ENCODE measurements at places on chromosomes 2 and 18. TPM values are rescaled to one million over a fixed set of nuclear protein-coding genes. Genes with fewer than 3 reads are reported as not detected.

DNA sequence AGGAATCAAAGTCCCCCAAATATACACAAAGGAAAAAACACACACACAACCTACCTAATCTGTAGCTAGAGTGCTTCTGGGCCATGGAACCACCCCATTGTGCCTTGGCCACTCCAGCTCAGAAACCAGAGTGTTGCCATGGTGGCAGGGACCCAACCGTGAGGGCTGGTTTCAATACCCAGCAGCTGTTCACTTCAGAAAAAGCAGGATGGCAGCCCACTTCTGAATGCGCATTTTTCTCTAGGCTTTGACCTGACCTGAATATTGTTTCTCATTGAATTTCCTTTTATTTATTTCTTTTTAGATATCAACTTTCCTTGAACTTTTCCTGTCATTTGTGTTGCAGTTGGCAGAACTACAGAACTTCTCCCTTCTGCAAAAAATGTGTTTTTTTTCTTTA lies 43.0 kb upstream of the EHBP1 start:
- DNase-seq: no peak
- peaks cover 7% of the 10 kb centered on the region for H3K4me1 ChIP-seq
- no peaks in the 10 kb centered on the region for H3K36me3 ChIP-seq
- peak overlapping the region; percentile 32 for H3K4me3 ChIP-seq
- H3K27ac ChIP-seq: peak overlapping the region; percentile 25

GRCh38 chr2:16346671-16347070 lies 319.0 kb downstream of the CYRIA start:
- no peaks in the 10 kb centered on the region for H3K4me1 ChIP-seq
- H3K4me3 ChIP-seq: no peak overlapping the region
- no peak for DNase-seq
- no peaks in the 10 kb centered on the region for H3K36me3 ChIP-seq

DNA sequence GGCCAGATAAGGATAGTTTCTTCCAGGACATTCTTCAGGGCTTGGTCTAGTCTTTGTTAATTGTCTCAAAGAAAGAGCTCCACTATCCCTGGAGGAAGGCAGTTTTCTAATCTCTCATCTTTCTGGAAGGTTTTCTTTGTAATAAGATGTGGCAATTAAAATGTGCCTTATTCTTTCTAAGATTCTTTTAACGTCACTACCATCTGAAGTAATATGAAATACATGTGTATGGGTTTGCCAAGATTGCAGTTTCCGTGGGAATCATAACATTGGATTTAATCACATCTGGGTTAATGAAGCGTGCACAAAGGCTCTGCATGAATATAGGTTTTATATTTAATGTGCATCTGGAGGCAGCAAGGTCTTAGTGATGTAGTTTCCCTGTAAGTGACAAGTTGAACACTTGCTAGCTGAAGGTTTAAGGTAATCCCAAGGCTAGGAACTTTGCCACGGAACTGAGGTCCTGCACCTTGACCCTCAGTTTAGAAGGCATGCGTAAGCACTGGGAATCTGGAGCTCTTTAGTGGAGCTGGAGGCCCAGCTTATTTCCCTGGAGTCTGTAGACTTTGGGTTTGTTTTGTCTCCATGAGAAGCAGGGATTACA lies 25.7 kb downstream of the DIS3L2 start:
- H3K4me3 ChIP-seq: no peak overlapping the region
- H3K4me1 ChIP-seq: no peaks in the 10 kb centered on the region
- no peak for DNase-seq
- H3K27ac ChIP-seq: no peak overlapping the region

DNA sequence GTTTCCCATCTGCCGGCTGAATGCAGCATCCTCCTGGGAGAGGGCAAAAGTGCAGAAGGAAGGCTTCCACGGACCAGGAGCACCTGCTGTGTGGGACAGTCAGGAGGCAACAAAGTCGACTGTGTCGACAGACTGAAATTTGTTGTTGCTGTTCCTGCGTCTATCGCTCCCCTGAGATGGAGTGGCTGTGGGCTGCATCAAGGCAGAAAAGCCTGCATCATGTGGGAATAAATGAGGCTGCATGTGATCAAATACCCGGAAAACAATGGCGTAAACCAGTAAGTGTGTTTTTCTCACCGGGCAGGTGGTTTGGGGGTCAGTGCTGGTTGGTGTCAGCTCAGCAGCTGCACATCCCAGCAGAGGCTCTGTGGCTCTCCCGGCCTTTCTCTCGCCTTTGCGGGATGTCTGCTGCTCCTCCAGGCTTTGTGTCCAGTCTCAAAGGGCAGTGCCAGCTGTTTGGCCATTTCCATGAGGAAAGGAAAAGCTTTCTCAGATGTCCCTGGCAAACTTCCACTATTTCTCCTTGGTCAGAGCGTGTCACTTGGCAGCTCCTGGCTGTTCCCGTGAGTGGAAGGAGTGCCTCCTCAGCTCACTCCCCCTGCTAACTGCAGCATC lies 262.4 kb downstream of the NDUFA10 start:
- DNase-seq: peak; percentile 52
- H3K36me3 ChIP-seq: no peaks in the 10 kb centered on the region
- no peaks in the 10 kb centered on the region for H3K27me3 ChIP-seq
- no peaks in the 10 kb centered on the region for H3K4me1 ChIP-seq
- H3K27ac ChIP-seq: no peak overlapping the region

DNA sequence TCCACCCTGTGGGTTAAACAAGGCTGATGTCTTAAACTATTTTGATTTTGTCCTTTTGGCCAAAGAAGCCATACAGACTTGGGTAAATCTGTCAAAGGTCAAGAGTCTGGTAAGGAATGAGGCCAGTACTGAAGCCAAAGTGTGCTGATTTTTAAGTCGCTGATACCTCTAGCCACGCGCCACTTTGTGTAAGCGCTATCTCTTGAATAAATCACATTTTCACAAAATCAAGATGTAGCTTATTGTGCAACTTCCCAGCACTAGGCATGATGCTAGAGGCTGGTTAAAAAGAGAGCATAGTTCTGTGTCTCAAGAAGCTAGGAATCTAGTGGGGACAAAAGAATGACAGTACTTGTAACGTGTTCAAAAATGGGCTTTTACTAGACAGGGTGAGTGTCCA lies 510.6 kb upstream of the RAB6C start:
- H3K27me3 ChIP-seq: no peaks in the 10 kb centered on the region
- no peak overlapping the region for H3K4me3 ChIP-seq
- DNase-seq: no peak

NEMP2 gene
- 10.0 TPM for total RNA-seq

All from spleen (tissue), 13 donors.